ENCODE measurements at places on chromosomes 16 and 17. TPM values are rescaled to one million over a fixed set of nuclear protein-coding genes. Genes with fewer than 3 reads are reported as not detected.
A peak's percentile ranks its signal among the peaks of the same experiment; 100 is the strongest.

The CIBAR2 gene
- not detected for total RNA-seq

The TMEM220 gene
- total RNA-seq, result 6.4 TPM

The MPDU1 gene
- total RNA-seq, result 24.9 TPM

DNA sequence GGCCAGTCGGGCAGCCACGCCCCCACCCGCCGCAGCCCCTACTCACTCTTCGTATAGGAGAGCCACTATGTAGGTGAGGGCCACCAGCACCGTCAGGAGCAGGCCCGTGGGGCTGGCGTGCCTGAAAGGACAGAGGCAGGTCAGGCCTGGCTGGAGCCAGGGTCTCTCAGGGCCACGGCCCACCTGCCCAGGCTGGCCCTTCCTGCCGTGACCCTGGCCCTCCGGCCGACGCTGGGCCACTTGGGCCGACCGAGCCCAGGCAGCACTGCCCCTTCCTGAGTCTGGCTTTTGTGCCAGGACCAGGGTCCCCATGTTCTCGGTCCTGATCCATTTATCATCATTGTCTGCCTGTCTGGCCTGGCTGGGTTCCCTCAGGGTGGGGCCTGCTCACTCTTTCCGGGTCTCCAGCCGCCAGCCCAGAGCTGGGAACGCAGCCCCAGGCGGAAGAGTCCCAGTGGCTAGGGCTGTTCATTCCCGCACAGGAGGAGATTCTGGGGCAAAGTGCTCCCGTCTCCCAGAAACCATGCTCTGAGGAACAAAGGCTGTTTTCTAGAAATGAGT lies 10.1 kb upstream of the RASD1 start:
- peak; percentile 24 for DNase-seq
- H3K4me3 ChIP-seq, result no peak overlapping the region
- H3K36me3 ChIP-seq, result no peaks in the 10 kb centered on the region
- H3K4me1 ChIP-seq, result peaks cover 18% of the 10 kb centered on the region
- no peaks in the 10 kb centered on the region for H3K27me3 ChIP-seq

DNA sequence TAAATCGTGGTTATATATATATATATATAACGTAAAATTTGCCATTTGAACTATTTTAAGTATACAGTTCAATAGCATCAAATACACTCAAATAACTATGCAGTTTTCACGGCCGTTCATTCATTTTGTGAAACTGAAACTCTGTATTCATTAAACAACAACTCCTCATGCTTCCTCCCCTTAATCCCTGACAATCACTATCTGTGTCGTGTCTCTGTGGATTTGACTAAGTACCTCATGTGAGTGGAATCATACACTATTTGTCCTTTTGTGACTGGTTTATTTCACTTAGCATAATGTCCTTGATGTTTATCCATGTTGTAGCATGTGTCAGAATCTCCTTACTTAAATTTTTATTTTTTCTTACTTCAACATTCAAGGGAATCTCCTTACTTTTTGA lies 2.8 kb downstream of the CCL23 start:
- no peaks in the 10 kb centered on the region for H3K4me1 ChIP-seq
- no peak overlapping the region for H3K27ac ChIP-seq
- no peak for DNase-seq
- H3K27me3 ChIP-seq, result peaks cover 11% of the 10 kb centered on the region
- H3K36me3 ChIP-seq, result no peaks in the 10 kb centered on the region
- H3K4me3 ChIP-seq, result no peak overlapping the region

GRCh38 chr17:10313037-10313672 lies 59.7 kb downstream of the MYH13 start:
- no peaks in the 10 kb centered on the region for H3K36me3 ChIP-seq
- no peak overlapping the region for H3K4me3 ChIP-seq
- H3K27ac ChIP-seq, result no peak overlapping the region
- H3K4me1 ChIP-seq, result no peaks in the 10 kb centered on the region
- peaks cover 65% of the 10 kb centered on the region for H3K27me3 ChIP-seq

The ADORA2B gene
- 0.55 TPM for total RNA-seq

DNA sequence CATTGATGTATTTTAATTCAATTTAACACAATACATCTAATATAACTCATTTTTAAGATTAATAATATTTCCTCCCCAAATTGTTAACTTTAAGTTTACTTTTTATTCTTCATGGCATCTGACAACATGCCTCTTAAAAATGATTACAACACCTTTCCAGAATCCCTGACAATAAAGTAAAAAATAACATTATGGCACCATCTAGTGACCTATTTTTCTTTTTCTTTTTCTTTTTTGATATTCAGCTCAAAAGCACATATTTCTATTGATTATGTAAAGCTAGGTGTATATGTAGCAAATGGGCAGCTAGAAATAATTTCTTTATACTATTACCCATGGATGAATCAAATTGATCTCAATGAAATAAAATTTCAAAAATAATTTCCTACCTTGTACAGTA lies 834.3 kb upstream of the CDH8 start:
- H3K27ac ChIP-seq, result no peak overlapping the region
- H3K4me3 ChIP-seq, result no peak overlapping the region
- H3K27me3 ChIP-seq, result no peaks in the 10 kb centered on the region

The SLC6A4 gene
- total RNA-seq, result 0.33 TPM

GRCh38 chr17:8938933-8939332 lies 26.6 kb downstream of the PIK3R5 start:
- H3K4me1 ChIP-seq, result no peaks in the 10 kb centered on the region
- no peak for DNase-seq
- H3K4me3 ChIP-seq, result no peak overlapping the region
- H3K36me3 ChIP-seq, result no peaks in the 10 kb centered on the region
- no peak overlapping the region for H3K27ac ChIP-seq
- H3K27me3 ChIP-seq, result peaks cover 57% of the 10 kb centered on the region

DNA sequence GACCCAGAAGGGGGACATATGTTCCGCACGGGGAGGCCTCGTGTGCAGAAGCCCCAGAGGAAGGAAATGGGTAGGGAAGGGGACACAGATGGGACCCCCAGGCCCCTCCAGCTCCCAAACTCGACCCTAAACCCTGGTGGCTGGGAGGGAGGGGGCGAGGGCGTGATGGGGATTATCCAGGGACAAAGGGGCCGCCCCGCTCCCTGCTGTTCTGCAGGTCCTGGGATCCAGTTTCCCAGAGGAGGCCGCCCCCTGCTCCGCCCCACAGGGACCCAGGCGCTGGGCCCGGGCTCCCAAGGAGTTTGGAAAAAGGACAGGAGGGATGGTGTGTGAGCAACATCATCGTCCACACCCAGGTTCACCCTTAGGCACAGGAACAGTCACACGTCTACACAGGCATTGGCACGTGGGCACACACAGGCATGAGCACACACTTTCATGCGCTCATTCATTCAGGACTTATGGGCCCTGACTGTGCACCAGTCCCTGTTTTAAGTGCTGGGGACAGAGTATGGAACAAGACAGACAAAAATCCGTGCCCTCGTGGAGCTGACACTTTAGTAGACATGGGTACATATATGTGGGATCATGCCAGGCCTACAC lies 12.8 kb upstream of the FBXL19 start:
- no peak for DNase-seq
- no peak overlapping the region for H3K4me3 ChIP-seq
- H3K36me3 ChIP-seq, result no peaks in the 10 kb centered on the region
- H3K27ac ChIP-seq, result no peak overlapping the region
- H3K27me3 ChIP-seq, result no peaks in the 10 kb centered on the region
- H3K4me1 ChIP-seq, result no peaks in the 10 kb centered on the region

DNA sequence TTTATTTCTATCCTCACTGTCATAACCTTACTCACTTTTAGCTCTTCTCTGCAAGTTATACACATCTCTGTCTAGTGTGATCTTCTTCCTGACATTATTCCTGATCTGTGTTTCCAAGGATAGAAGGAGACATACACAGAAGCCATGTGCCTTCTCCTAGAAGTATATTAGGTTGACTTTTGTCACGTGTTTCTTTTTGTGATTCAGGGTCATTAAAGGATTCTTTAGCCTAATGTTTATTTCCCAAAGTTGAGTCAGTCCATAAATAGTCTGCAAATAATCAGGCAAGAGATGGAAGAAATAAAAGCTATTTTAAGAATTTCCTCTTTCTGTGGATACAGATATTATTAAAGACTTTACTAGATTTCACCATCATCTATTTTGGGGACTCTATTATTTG lies 214.1 kb upstream of the GOT2 start:
- no peaks in the 10 kb centered on the region for H3K4me1 ChIP-seq
- H3K27me3 ChIP-seq, result no peaks in the 10 kb centered on the region
- H3K27ac ChIP-seq, result no peak overlapping the region
- DNase-seq, result no peak
- no peaks in the 10 kb centered on the region for H3K36me3 ChIP-seq
- no peak overlapping the region for H3K4me3 ChIP-seq

DNA sequence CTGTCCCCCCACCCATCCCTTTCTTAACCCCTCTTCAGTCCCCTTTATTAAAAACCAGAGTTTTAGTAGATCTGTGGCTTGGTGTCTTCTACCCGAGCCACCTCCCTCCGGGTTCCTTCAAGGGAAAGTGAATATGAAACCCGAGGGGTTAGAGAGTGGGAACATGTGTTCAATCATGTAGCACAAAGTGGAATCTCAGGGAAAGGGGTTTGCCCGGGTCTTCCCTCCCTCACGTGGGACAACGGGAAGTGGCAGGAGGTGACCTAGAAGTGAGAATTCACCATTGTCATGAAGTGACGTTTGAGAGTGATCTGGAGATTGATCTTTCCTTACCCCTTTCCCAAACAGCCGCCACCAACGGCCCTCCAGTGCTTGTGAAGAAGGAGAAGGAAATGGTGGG lies 5.0 kb downstream of the RNF227 start:
- H3K36me3 ChIP-seq, result peaks cover 56% of the 10 kb centered on the region
- no peaks in the 10 kb centered on the region for H3K27me3 ChIP-seq
- no peak overlapping the region for H3K27ac ChIP-seq

The USP43 gene
- total RNA-seq, result 0.08 TPM

GRCh38 chr17:64728041-64728695 lies 66.1 kb upstream of the SMURF2 start:
- no peak overlapping the region for H3K4me3 ChIP-seq
- no peak for DNase-seq
- peaks cover 30% of the 10 kb centered on the region for H3K4me1 ChIP-seq
- no peaks in the 10 kb centered on the region for H3K36me3 ChIP-seq

DNA sequence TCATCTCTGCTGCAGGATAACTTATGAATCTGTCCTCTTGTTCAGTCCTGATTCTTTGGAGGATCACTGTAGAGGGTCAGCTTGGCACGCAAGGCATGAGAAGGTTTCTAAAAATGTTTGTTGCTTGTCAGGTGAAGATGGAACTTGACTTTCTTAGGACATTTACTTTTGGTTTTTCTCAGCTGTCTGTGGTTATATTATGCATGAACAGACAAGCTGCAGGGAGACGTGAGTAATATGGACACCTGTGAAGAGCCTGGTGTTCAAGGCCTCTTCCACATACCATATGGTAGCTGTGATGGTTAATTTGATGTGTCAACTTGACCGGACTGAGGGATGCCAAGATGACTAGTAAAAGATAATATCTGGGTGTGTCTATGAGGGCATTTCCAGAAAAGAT lies 270.2 kb upstream of the CPHXL start:
- no peak overlapping the region for H3K4me3 ChIP-seq
- no peaks in the 10 kb centered on the region for H3K27me3 ChIP-seq
- H3K36me3 ChIP-seq, result no peaks in the 10 kb centered on the region
- no peak overlapping the region for H3K27ac ChIP-seq
- H3K4me1 ChIP-seq, result no peaks in the 10 kb centered on the region
- no peak for DNase-seq

- H3K4me3 ChIP-seq, result peak overlapping the region; percentile 18
- H3K36me3 ChIP-seq, result peaks cover 55% of the 10 kb centered on the region
- H3K27me3 ChIP-seq, result no peaks in the 10 kb centered on the region
- H3K27ac ChIP-seq, result peak overlapping the region; percentile 92
Observed at GRCh38 chr16:84178146-84178765, 8.6 kb downstream of the TAF1C start.

DNA sequence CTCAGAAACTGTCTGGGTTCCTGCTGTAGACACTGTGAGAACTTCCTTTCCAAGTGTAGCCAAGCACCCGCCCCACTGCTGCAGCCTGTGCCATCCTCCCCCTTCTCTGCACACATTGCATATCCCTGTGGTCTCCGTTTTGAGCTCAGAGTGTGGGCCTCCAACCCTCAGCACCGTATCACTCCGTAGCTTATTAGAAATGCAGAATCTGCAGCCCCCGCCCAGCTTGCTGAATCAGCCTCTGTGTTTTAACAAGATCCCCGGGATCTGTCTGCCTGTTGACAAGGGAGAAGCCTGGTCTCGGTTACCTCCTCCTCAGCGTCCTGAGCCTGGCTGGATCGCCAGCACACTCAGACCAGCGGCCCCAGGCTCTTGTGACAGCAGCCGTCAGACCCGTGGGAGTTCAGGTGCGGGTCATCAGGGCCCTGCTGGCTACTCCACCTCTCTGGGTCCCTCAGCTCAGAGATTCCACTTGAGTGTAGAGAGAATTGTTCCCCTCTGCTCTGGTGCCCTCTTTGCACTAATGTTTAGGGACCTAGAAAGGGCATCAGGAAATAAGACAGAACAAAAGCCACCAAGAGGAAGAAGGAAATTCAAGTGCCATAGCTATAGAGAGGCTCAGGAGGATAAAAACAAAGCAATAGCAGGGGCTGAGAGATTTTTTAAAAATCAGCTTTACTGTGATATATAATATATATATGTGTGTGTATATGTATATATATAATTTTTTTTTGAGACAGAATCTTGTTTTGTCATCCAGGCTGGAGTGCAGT lies 92.3 kb downstream of the PITPNC1 start:
- no peaks in the 10 kb centered on the region for H3K27me3 ChIP-seq
- peaks cover 40% of the 10 kb centered on the region for H3K4me1 ChIP-seq
- peak overlapping the region; percentile 81 for H3K27ac ChIP-seq
- H3K4me3 ChIP-seq, result peak overlapping the region; percentile 17
- DNase-seq, result no peak
- H3K36me3 ChIP-seq, result no peaks in the 10 kb centered on the region

DNA sequence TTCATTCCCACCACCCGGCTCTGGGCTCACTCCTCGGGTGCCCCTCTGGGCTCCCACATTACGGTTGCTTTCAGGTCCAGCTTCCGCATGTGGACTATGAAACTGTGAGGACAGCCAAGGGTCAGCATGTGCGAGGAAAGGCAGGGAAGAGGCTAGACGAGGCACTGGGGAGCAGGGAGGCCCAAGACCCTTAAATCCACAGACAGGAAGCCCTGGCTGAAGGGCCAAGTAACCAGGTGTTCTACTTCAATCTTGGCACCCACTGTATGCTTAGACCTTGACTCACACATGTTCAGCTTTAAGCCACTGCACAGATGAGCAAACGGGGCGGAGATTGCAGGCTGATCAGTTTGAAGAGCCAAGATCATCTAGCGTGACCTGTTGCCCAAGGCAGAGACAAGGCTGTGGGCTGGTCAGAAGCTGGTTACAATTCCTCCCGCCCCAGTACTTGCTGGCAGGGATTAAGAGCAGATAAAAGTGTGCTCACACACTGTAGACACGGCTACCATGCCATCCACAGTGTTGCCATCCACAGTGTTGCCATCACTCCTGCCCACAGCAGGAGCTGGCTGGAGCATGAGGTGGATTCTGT lies at the start of gene CES4A:
TSS of gene CES4A (plus strand) at position 393 of the 592 bp plus-strand sequence. CDS start at position 577, 184 bp downstream.
- H3K4me1 ChIP-seq, result no peaks in the 10 kb centered on the region
- no peaks in the 10 kb centered on the region for H3K36me3 ChIP-seq
- no peaks in the 10 kb centered on the region for H3K27me3 ChIP-seq
- H3K27ac ChIP-seq, result no peak within 1 kb of the TSS

GRCh38 chr17:40551879-40552768 lies 13.1 kb downstream of the CCR7 start:
- no peak overlapping the region for H3K4me3 ChIP-seq
- H3K27me3 ChIP-seq, result no peaks in the 10 kb centered on the region
- peaks cover 87% of the 10 kb centered on the region for H3K4me1 ChIP-seq
- no peak for DNase-seq
- H3K36me3 ChIP-seq, result no peaks in the 10 kb centered on the region
- H3K27ac ChIP-seq, result peak overlapping the region; percentile 92

- peaks cover 52% of the 10 kb centered on the region for H3K36me3 ChIP-seq
- H3K27ac ChIP-seq, result no peak overlapping the region
- H3K4me1 ChIP-seq, result peaks cover 16% of the 10 kb centered on the region
- DNase-seq, result no peak
- no peak overlapping the region for H3K4me3 ChIP-seq
Observed at GRCh38 chr17:80924807-80925610, 66.6 kb upstream of the CHMP6 start.
